ENCODE measurements at places on chromosomes 5 and 9. TPM values are rescaled to one million over a fixed set of nuclear protein-coding genes. Genes with fewer than 3 reads are reported as not detected.

- H3K4me1 ChIP-seq, result no peaks in the 10 kb centered on the region
- H3K4me3 ChIP-seq, result no peak overlapping the region
- peaks cover 25% of the 10 kb centered on the region for H3K27me3 ChIP-seq
- DNase-seq, result no peak
Measured at GRCh38 chr5:135592312-135593045, 13.7 kb upstream of the CXCL14 start.

DNA sequence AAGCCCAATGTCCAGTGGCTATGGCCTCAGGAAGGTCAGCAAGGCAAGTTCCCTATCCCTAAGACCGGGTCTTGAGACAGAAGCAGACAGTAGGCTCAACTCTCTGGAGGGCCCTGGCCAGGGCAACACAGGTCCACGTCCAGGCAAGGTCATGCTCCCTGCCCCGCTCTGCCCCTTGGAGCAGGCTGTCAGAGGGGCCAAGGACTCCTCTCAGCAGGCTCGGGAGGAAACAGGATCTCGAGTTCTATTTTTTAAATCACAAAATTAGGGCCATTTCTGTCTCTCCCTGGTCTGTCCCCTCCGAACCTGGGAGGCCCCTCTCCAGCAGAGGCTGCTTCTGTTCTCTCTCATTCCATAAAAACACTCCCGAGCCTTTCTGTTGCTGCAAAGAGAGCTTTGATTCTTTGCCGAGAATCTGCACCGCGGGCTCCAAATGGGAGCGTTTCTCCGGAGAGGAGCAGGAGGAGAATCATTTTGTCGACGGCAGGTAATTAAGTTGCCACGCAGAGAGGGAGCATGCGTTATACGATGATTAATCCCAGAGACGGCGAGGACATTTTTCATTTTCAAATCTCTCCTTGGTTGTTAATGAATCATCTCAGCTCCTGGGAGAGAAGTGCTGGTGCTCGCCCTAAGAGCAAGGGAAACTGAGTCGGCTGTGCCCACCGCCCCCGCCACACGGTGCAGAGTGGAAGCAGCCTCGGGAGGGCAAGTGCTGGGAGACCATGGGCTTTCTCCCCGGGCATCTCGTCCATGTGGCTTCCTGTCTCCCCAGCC is 24.5 kb upstream of the FCN1 start:
- H3K4me1 ChIP-seq, result peaks cover 3% of the 10 kb centered on the region
- no peak for DNase-seq
- no peak overlapping the region for H3K27ac ChIP-seq
- no peaks in the 10 kb centered on the region for H3K36me3 ChIP-seq
- peaks cover 28% of the 10 kb centered on the region for H3K27me3 ChIP-seq

DNA sequence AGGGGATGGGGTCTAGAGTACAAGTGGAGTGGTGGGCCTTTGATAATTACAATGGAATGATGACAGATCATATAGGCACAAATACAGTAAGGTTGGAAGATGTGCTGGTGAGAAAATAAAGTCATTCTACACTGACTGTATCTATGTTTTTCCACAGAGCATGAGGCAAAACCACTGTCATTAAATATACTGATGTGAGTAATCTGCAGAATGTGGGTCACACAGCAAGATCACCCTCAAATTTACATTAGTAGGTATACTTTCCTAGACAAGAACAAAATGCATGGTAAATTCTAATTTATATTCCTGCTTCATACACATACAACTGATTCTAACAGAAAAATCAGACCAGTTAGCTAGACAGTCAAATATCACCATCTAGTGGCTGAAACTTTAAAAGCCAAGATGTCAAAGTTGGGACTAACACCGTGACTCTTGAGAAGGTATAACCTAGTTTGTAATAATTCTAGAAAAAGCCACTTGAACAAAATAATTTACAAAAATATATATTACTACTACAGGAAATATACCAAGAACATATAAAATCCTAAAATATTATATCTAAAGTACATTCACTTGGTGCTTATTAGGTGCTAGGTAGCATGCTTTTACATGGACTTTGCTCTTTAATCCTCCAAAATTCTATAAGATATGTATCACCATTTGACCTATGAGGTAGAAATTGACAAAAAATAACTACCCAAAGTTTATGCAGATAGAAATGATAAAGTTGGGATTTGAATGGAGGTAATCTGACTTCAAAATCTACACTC is 19.5 kb downstream of the TTC33 start:
- no peaks in the 10 kb centered on the region for H3K27me3 ChIP-seq
- H3K4me3 ChIP-seq, result no peak overlapping the region

GRCh38 chr9:98869866-98870265 is 62.4 kb downstream of the GALNT12 start:
- H3K27ac ChIP-seq, result no peak overlapping the region
- H3K4me1 ChIP-seq, result no peaks in the 10 kb centered on the region
- no peaks in the 10 kb centered on the region for H3K27me3 ChIP-seq
- no peak for DNase-seq
- H3K4me3 ChIP-seq, result no peak overlapping the region

The CLIC3 gene
- 0.64 TPM for total RNA-seq

GRCh38 chr9:1261879-1262766 is 212.0 kb downstream of the DMRT2 start:
- no peaks in the 10 kb centered on the region for H3K4me1 ChIP-seq
- no peak for DNase-seq
- H3K27ac ChIP-seq, result no peak overlapping the region
- H3K27me3 ChIP-seq, result no peaks in the 10 kb centered on the region
- H3K36me3 ChIP-seq, result no peaks in the 10 kb centered on the region

The CYSRT1 gene
- 1.2 TPM for total RNA-seq

The DMRT2 gene
- 1.0 TPM for total RNA-seq

Data from progenitor cell of endocrine pancreas (in vitro differentiated cells).